ENCODE measurements at places on chromosomes 7 and 10.

DNA sequence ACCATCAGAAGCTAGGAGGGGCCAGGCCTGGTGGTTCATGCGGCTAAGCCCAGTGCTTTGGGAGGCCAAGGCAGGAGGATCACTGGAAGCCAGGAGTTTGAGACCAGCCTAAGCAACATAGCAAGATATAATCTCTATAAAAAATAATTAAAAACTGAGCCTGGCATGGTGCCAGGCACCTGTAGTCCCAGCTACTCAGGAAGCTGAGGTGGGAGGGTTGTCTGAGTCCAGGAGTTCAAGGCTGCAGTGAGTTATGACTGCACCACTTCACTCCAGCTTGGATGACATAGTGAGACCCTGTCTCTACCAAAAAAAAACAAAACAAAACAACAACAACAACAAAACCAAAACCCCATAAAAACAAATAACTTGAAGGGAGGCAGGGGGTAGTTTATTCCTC, 172.9 kb upstream of the FAM171A1 start:
- no peak for DNase-seq

DNA sequence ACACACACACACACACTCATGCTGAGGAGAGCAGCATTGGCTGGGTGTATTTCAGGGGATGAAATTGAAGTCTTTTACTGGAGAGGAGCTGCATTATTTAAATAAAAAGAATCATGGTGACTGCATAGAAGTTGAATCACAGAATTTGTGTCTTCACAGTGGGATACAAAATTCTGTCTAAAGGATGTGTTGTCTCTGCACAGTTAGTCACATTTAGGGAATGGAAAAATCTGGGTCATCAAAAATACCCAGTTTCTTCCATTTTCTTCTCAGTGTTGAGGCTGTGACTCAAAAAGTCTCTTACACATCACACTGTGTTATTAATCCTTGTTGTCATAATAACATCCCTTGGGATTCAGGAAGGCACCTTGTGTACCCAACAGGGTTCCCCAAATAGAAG, 10.9 kb downstream of the PAPSS2 start:
- DNase-seq = no peak

GRCh38 chr10:78703593-78703992, 365.2 kb upstream of the ZMIZ1 start:
- DNase-seq = no peak

DNA sequence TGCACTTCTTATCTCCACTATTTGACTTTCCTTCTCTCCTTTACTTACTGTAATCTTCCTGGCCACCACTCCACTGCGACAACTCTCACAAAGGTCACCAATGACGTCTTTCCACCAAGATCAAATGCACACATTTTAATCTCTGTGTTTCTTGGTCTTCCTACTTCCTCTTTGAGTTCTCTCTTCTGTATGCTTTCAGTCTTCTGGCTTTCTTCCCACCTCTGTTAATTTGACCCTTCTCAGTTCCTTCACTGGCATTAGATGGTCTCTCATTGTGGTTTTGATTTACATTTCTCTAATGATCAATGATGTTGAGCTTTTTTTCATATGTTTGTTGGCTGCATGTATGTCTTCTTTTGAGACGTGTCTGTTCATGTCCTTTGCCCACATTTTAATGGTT, 31.9 kb downstream of the FAM107B start:
- no peak for DNase-seq

GRCh38 chr7:11642276-11642675, 189.7 kb downstream of the THSD7A start:
- DNase-seq = no peak

DNA sequence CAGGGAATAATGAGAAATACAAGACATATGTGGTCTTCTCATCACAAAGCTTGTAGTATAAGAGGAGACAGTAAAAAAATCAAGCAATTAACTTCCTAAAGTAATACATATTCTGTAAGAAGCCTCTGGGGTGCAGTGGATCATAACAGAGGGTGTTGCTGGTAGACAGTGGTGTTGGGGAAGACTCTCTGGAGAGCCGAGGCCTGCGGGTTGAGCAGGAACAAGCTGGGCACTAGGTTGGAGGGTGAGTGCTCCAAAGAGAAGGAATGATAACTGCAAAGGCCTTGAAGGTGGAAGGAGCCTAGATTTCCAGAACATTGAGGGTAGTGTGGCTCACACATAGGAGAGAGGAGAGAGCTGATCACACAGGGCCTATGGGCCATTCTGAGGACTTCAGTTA, 1.5 kb downstream of the GIMAP4 start:
- DNase-seq = no peak

DNA sequence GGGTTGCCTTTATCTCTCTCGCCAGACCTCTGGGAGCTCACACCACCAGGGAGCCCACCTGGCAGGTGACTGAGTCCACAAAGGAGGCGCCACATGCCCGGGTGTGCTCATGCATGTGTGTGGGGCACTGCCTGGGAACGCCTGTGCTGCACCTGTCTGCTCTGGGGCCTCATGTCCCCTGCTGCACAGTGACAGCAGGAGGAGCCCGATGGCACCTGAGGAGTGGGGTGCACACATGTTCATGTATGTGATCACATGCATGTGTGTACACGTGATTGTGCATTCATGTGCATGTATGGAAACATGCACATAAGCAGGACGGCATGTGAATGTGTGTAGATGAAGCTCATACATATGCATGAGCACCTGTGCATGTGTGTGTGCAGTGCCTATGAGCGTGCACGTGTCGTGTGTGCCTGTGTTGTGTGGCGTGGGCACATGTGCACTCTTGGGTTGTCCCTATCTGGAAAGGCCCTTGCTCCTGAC, 22.0 kb downstream of the YKT6 start:
- DNase-seq = no peak

DNA sequence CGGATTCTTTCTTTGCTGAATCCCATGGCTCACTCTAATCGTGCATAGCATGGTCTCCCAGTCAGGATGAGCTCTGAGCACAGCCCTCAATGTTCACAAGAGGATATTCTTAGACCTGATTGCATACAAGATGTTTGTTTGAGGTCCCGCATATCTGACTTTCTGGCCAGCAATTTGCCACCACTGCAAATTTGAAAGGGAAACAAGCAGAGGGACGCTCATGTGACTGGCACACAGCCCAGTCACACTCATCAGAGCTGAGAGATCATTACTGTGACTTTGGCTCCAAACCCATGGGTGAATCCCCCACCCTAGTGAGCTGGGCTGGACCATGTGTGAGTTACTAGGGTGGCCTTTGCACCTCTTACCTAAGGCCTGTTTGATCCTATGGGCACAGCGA, 9.9 kb downstream of the TAS2R41 start:
- peak; percentile 33 for DNase-seq

GRCh38 chr10:12656518-12657142, 307.3 kb downstream of the CAMK1D start:
- peak; percentile 75 for DNase-seq

Data from fibroblast of the aortic adventitia (primary cell).